Transverse colon (tissue), 4 donors: ENCODE measurements at places on chromosomes 12 and 14. TPM values are rescaled to one million over a fixed set of nuclear protein-coding genes. Genes with fewer than 3 reads are reported as not detected.

The CYP46A1 gene
- 0.40 TPM for total RNA-seq

- no peaks in the 10 kb centered on the region for H3K36me3 ChIP-seq
- no peak overlapping the region for H3K4me3 ChIP-seq
- no peak for DNase-seq
- no peak overlapping the region for H3K27ac ChIP-seq
Measured at GRCh38 chr12:106345746-106346145, 11.8 kb upstream of the POLR3B start.

The IL22 gene
- not detected for total RNA-seq

The TRIM9 gene
- total RNA-seq: 18.4 TPM

DNA sequence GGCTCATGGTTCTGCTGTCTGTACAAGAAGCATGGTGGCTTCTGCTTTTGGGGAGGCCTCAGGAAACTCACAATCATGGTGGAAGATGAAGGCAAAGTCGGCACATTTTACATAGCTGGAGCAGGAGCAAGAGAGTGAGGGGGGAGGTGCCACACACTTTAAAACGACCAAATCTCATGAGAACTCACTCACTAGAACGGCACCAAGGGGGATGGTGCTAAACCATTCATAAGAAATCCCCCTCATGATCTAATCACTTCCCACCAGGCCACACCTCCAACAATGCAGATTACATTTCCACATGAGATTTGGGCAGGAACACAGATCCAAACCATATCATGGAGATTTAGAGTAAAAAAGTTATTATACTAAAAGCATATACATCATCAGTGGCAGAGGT lies 13.6 kb upstream of the LEMD3 start:
- no peak for DNase-seq
- no peaks in the 10 kb centered on the region for H3K4me1 ChIP-seq
- H3K27me3 ChIP-seq: peaks cover 11% of the 10 kb centered on the region
- no peaks in the 10 kb centered on the region for H3K36me3 ChIP-seq
- H3K27ac ChIP-seq: no peak overlapping the region

- H3K27ac ChIP-seq: no peak overlapping the region
- no peaks in the 10 kb centered on the region for H3K27me3 ChIP-seq
- no peaks in the 10 kb centered on the region for H3K36me3 ChIP-seq
Measured at GRCh38 chr12:119432949-119433348, 98.4 kb downstream of the CCDC60 start.

DNA sequence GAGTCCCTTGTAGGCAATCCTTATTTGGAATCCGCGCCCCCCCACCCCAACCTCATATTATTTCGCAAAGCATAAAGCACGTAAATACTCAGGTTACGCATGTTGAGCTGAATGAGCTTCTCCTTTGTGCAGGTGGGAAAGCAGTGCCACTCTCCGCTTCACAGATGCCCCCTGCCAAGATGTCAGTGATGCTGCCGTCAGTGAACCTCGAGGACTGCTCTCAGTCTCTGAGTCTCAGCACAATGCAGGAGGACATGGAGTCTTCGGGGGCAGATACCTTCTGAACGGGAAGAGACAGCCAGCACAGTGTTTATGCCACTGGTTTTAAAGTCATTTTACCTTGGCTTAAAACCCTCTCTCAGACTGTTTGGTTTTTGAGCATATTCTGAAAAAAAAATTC lies 90.1 kb upstream of the DACT1 start:
- no peak for DNase-seq
- no peaks in the 10 kb centered on the region for H3K36me3 ChIP-seq
- H3K4me3 ChIP-seq: no peak overlapping the region
- no peak overlapping the region for H3K27ac ChIP-seq
- no peaks in the 10 kb centered on the region for H3K4me1 ChIP-seq
- H3K27me3 ChIP-seq: no peaks in the 10 kb centered on the region

The GZMH gene
- total RNA-seq: not detected

The HOXC10 gene
- not detected for total RNA-seq

The WNT1 gene
- total RNA-seq: not detected

- peaks cover 66% of the 10 kb centered on the region for H3K4me1 ChIP-seq
- no peak for DNase-seq
- no peaks in the 10 kb centered on the region for H3K36me3 ChIP-seq
- no peaks in the 10 kb centered on the region for H3K27me3 ChIP-seq
Measured at GRCh38 chr14:91496790-91497189, 13.3 kb downstream of the PPP4R3A start.

DNA sequence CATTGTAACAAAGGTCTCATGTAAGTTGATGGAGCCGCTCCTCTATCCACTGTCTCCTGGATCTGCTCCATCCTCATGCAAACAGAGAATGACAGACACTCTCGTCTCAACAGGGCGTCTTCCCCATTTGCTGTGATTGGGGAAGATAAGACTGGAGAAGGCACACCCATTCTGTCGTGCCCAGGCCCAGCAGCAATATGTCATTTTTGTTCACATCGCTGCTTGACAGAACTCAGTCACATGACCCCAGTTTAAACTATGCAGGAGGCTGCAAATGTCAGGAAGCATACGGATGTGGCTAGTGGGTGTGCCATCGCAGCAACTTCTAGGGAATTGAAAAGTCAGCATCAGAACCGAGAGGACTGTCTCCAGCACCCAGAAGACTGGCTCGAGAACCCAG lies 290.5 kb downstream of the TMEM132D start:
- no peak overlapping the region for H3K4me3 ChIP-seq
- no peak overlapping the region for H3K27ac ChIP-seq
- H3K4me1 ChIP-seq: no peaks in the 10 kb centered on the region
- no peak for DNase-seq
- H3K27me3 ChIP-seq: no peaks in the 10 kb centered on the region

- H3K27ac ChIP-seq: no peak overlapping the region
- H3K36me3 ChIP-seq: no peaks in the 10 kb centered on the region
- H3K27me3 ChIP-seq: no peaks in the 10 kb centered on the region
- no peak overlapping the region for H3K4me3 ChIP-seq
Measured at GRCh38 chr12:125305231-125305630, 240.0 kb downstream of the AACS start.

The CACNA2D4 gene
- 7.2 TPM for total RNA-seq

GRCh38 chr14:92470215-92470614 lies 43.4 kb upstream of the RIN3 start:
- H3K27ac ChIP-seq: no peak overlapping the region
- no peaks in the 10 kb centered on the region for H3K36me3 ChIP-seq
- no peak overlapping the region for H3K4me3 ChIP-seq
- DNase-seq: no peak
- no peaks in the 10 kb centered on the region for H3K27me3 ChIP-seq

DNA sequence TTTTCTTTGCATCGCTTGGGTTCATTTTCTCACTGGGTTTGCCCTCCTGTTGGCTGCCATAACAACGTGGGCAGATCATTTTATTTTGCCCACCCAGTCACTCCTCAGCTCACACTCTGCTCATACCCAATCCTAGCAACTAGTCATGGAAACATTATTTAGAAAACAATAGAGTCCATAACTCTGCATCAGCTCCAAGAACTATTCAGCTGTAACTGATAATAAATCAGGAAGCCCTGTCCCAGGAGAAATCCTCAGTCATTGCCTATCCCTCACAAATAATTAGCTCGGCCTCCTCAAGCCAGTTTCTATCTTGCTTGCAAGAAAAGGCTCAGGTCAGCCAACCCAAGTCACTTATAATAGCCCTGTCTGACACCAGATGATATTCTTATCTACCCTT lies 43.2 kb downstream of the RTN1 start:
- H3K4me1 ChIP-seq: no peaks in the 10 kb centered on the region
- no peaks in the 10 kb centered on the region for H3K27me3 ChIP-seq
- H3K27ac ChIP-seq: no peak overlapping the region
- no peaks in the 10 kb centered on the region for H3K36me3 ChIP-seq
- no peak overlapping the region for H3K4me3 ChIP-seq

DNA sequence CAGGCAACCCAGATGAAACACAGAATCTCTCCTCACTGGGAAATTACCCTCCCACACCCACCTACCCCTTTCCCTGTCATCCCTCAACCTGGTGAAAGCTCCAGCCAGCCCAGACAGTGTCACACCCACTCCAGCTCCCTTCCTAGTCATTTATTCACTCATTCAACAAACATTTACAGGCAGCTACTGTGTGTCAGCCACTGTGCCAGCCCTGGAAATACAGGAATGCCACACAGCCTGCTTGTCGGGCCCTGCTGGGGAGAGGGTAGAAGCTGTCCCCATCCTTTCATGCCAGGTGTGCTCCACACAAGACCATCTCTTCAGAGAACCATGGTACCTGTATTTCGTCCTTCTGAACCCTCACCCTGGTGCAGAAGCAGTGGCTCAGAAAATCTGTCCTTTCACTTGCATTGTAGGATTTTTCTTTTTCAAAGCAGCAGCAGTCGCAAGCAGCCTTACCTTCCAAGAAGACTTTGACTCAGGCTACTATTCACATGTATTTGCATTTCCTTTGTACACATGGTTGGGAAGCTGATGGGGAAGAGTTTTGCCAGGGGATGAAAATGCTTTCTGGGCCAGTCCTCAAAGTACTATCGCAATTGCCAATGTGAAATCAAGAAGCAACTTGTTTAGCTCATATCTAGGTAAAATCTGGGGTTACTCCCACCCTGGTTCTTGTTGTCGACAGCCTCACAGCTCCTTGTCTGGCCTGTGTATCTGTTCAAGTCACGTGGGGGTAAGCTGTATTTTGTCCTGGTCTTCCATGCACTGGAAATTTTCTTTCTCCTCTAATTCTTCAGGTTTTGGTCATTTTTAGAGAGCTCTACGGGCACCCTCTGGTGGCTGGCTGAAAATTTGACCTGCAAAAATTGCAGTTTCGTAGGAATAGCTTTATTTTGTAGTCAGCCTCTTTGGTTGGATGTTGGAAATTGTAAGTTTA lies 147.4 kb upstream of the EGLN3 start:
- no peak overlapping the region for H3K27ac ChIP-seq
- H3K27me3 ChIP-seq: no peaks in the 10 kb centered on the region
- H3K4me1 ChIP-seq: no peaks in the 10 kb centered on the region

The TMPRSS12 gene
- total RNA-seq: not detected

DNA sequence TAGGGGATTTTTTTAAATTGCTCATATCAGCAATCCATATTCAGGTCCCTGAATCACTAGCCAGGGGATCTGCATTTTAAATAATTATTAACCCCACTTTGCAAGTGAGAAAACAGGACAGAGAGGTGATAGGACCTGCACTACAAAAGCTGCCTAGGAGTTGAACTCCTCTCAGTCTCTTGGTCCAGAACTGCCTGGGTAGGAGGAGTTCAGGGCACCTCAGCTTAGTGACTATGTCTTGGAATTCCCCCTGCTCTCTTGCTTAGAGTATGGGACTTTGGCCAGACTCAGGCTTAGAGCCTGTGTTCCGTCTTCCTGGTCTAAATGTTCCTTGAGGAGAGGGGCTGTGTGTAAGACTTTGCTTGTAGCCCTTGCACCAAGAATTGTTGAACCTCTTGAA lies 68.2 kb upstream of the WSCD2 start:
- H3K4me3 ChIP-seq: no peak overlapping the region
- DNase-seq: no peak
- H3K4me1 ChIP-seq: no peaks in the 10 kb centered on the region
- H3K27me3 ChIP-seq: no peaks in the 10 kb centered on the region
- no peak overlapping the region for H3K27ac ChIP-seq
